H7 (cell line): ENCODE measurements at places on chromosomes 2 and 18. TPM values are rescaled to one million over a fixed set of nuclear protein-coding genes. Genes with fewer than 3 reads are reported as not detected.

Gene RTP5
- total RNA-seq: not detected in 2 replicates

Gene DLX1
- 0.26 TPM in 1 of 2 replicates, not detected in the other for total RNA-seq

Gene CNRIP1
- total RNA-seq: 0.80 and 0.81 TPM in 2 replicates

Gene AGXT
- total RNA-seq: not detected in 2 replicates

Gene COL4A3
- 0.07 and 0.67 TPM in 2 replicates for total RNA-seq

Gene REEP1
- 0.48 and 0.59 TPM in 2 replicates for total RNA-seq

Gene SPC25
- 11.9 and 13.9 TPM in 2 replicates for total RNA-seq

Gene PIEZO2
- 3.0 and 6.5 TPM in 2 replicates for total RNA-seq

Gene FOXI3
- total RNA-seq: 1.7 and 2.7 TPM in 2 replicates

Gene EGR4
- 0.04 TPM in 1 of 2 replicates, not detected in the other for total RNA-seq

- no peak for DNase-seq
These were observed 678 bp upstream of the VAPA start for GRCh38 chr18:9913151-9913525.

DNA sequence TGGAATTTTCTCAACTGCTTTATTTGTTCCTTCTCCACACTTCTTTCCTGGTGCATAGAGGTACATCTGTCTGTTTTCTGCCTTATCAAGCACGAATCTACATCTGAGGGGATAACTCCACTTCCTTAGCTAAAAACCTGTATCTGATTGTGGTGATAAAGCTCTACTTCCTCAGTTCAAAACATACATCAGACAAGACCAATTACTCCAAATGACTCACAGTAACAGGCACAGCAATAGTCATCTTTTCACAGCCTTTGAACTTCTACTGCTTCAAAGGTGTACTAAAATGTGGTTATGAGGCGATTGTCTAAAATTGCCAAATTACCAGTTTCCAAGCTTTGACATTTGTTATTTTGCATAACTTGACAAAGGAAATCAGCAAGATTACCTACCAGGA lies 803.6 kb upstream of the ZEB2 start:
- no peak for DNase-seq

DNA sequence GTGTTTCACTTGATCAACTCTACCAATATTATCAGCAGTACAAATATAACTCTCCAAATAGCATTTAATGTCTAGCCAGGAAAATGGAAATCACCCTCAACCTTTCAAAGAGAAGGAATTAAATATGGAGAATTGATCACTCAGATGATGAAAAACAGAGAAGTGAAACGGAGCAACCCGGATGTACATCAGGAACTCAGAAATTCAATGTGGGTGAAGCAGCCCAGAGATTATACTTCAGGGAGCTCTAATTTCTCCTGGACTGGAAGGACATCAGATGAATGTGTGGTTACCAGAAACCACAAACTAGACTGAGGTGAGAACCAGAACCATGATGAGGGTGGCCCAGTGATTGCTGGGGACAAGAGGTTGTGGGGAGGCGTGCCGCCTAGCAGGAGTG lies 35.5 kb upstream of the COBLL1 start:
- DNase-seq: no peak

DNA sequence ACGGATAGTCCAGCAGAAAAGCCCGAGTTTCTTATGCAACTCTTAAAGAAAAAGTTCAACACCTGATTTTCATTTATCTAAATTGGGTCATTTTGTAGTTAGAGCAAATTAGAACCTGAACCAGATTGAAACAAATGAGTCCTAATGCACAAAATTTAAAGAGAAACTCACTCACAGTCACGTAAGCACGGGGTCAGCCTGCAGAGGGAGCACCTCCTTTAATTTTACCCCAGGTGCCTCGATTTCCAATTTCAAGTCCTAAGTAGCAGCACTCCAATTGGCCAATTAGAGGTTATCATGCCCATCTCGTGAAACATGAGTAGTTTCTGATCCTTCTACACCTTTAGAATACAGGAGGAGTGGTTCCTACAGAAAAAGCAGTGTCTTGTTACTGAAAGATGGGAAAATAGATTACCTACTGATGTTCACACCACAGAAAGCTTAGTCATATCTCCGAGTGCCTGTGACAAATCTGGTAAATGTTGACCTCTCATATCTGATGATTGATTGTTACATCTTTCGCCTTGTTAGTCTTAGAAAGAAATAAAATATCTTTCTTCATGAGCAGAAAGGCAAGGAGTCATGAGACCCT lies 1929.8 kb upstream of the LRRTM1 start:
- no peak for DNase-seq

DNA sequence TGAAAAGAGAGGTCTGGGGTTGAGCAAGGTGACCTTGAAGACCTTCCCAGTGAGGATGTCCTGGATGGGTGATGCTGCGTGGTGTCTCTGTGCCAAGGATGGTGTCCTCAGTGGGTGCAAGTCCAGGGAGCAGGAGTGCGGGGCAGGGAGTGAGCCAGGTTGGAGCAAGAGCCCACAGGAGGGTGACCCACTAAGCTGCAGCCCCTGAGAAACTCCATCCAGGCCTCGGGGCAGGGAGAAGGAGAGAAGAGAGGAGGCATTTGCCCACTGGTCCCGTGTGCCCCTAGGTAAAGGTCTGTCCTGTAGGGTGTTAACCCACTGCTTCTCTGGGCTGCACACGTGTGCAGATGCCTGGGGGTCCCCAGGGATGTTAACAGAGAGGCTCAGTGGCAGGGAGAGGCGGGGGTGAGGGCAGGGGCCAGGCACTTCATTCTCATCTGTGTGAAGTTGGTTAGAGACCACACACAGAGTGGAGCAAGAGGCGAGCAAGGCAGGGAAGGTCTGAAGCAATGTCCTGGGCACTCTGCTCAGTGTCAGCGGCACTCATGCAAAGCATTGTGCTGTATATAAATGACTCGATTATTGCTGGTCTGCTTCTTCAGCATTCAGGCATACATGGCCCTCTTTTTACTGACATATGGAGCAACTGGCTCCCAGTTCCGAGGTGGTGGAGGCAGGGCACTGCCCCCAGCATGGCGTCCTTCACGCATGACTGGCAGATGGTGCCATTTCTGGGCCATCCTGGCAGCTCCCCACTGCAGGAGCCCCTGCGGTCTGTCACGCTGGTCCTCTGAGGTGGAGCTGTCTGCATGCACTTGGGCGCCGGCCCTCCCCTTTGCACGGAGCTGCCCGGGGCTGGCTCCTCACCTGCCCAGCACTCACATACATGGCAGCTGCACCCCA lies 117.2 kb upstream of the HS6ST1 start:
- DNase-seq: no peak

GRCh38 chr2:109123586-109124201 lies 5.3 kb upstream of the SH3RF3 start:
- DNase-seq: no peak

DNA sequence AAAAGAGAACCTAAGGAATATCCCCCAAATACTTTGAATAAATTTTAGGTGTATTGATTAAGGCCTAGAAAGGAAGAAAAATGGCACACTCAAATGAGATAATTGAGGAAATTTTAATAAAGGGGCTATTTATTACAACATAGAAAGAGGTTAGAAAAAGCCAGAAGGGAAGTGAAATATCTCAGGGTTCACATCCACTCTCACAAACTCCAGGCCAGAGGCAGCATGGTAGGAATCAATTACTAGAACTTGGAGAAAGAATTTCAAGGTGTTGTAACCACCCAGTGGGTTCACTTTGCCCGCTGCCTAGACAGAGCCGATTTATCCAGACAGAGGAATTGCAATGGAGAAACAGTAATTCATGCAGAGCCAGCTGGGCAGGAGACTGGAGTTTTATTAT lies 617.5 kb upstream of the ACVR2A start:
- DNase-seq: no peak

DNA sequence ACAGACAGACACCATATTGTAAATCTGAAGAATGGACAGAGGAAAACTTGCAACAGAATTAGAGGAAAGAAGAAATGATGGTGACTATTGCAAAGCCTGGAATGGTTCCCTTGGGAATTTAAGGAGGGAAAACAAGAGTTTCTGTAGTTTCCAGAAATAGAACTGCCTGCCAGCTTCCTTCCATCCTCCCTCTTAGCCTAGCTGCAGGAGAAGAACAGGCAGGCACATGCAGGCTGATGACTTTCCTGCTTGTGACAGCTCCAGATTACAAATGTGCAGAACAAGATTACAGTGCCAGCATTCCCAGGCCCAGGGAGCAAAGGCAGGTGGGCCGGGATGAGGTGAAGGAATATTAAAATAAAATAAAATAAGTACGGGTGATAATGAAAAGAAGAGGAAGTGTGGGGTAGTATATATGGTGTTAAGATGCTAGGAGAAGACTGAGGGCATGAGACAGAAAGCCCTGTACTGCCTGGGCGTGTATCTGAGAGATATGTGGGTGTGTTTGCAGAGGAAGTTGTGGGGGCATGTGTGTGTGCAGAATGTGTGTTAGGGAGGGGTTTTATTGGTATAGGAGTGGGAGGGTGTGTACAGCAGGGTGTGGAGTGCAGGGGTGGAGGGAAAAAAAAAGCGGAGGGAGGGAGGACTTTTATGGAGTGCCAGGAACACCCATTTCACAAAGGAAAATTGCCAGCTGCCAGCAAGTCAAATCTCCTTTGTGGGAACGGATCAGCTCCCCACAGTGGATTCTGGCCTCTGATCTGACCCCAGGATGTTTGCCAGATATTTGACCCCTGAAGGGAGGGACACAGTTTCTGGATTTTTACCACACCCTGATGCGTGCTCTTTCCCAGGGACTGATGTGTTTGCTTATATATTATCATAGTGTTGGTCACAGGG lies 43.9 kb upstream of the NEMP2 start:
- no peak for DNase-seq

- no peak for DNase-seq
These were observed 318.8 kb downstream of the CCDC85A start for GRCh38 chr2:56502616-56503015.

GRCh38 chr18:60894254-60894945 lies 438.8 kb upstream of the CDH20 start:
- DNase-seq: no peak

DNA sequence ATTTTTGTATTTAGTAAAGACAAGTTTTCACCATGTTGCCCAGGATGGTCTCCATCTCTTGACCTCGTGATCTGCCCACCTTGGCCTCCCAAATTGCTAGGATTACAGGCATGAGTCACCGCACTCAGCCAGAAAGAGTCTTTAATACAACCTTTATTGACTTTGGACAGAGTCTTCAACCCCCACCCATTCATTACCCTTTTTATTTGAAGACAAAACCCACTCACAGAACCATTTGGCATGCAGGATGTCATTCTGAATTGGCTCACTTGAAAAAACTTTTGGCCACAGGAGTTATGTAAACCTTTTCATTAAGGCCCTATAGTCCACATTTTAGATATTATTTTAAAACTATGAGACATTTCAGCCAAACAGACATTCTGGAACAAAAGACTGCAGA lies 217.9 kb upstream of the RND3 start:
- no peak for DNase-seq

- DNase-seq: no peak
These were observed 93.2 kb downstream of the PDCL3 start for GRCh38 chr2:100655936-100656534.

- DNase-seq: no peak
These were observed 113.6 kb upstream of the COL5A2 start for GRCh38 chr2:189293164-189293563.

GRCh38 chr18:57920036-57920435 lies 116.9 kb upstream of the ATP8B1 start:
- DNase-seq: no peak

DNA sequence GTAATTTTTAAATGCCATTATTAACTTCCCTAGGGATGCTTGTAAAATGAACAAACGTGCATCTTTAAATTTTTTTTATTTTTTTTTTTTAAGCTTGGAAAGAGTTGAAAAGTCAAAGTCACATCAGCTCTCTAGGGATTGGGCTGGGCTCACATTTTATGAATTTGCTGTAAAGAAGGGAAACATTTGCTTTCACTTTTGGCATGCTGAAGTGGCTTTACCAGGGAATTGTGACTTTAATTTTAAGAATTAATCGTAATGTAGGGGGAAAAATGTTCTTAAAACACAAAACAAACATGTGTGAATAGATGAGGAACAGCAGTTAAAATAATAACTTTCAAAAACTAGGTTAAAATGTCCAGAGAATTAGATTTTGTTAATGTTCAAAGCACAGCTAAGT lies 123.0 kb downstream of the AGAP1 start:
- no peak for DNase-seq

DNA sequence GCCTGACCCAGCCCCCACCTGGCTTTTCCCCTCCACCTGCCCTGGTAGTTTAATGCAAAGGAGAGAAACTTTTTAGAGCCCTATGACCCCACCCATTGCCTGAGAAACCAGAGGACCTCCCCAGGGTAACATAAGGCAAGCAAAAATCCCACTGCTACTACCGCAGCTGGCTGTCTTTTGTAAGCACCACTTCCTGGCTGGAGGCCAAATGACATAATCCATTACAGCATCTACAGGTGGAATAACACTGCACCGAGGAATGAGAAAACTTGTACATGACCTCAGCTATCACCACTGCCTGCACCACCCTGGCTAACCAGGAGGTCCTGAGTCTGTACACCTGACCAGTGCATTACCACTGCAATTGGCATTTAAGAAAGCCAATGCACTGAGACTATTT lies 149.6 kb upstream of the GALNT5 start:
- no peak for DNase-seq

DNA sequence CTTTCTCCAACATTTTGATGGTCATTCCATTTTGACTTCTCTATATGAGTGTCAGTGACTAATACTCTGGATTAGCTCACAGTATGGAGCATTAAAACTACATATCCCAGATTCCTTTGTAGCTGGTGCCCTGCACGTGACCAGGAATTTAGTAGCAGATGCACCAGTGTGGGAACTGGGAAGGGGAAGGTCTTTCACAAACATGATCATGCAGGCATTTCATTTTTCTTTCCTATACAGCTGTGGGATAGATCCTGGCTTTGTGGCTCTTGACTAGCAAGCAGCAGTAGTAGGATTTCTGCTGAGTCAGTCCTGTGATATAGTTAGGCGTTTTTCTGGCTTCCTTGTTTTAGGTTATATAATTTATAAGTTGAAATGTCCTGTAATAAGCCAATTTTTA lies 971.0 kb upstream of the CDH2 start:
- DNase-seq: no peak

DNA sequence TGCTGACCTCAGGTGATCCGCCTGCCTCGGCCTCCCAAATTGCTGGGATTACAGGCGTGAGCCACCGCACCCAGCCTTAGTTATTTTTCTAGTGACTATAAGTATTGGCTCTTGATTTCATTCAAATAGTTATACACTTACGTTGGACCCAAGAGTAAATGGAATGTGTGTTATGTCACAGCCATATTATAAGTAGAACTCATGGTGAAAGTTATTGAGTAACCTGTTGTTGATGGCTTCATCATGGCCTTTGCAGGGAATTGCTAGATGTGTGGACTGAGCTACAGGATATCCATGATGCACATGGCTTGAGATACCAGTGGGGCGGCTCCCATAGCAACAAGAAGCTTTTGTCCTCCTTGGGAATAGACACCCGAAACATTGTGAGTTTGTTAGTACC lies 44.7 kb downstream of the AFTPH start:
- DNase-seq: no peak
